ENCODE measurements at places on chromosomes 1 and 21.

DNA sequence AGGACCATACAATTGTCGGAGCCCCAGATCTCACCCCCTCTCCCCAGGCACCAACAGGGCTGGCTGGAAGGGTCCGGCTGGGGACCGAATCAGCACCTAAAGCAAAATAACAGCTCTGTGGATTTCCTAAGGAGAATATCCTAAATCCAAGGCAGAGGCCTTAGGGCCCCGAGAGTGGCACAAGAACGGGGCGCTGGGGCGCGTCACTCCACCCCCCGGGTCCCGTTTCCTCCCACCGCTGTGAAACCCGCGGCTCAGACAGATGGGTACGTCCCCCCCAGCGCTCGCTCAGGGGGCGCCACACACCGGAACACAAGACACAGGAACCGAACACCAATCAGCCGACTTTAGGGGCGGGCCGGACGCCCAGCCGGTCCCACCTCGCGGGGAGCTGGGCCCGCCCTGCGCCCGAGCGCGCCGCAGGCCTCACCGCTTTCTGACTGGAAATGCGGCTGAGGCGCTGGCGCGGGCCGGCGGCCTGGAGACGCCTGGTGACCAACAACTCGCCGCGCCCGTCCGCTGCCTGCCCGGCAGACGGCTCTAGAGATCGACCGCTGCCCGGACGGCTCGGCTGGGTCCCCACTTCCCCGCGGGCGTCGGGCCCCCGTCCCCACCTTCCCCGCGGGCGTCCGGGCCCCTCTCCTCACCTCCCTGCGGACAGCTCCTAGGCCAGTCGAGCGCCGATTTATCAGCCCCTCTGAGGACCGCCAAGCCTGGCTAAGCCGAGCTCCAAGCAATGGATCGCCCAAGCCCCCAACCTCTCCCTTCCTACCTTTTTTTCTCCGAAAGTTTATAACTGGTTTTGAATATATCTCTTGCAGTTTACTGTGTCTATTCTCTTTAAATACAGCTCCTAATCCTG, at the start of gene HFM1:
Gene HFM1, minus strand, starts transcription at position 687 of the 862 bp plus-strand sequence. CDS start 3,755 bp downstream, outside the sequence.
- peak; percentile 86 for DNase-seq

GRCh38 chr1:218946147-218946546, 227.5 kb upstream of the LYPLAL1 start:
- DNase-seq = no peak

DNA sequence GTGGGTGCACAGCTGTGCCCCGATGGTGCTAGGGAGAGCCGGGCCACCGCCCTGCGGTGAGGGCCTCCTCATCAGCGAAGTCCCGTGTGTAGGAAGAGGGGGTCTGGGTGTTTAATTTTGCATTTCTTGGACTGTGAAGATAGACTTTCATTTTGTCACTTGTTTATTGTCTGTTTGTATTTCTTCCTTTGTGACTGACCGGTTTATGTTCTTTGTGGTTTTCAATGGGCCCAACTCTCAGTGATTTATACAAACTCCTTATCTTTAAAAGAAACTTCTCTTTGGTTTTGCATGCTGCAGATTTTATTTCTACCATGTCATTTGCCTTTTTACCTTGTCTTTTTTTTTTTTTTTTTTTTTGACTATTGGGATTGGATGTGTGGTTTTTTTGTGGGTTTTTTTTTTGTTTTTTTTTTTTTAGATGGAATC, 65.1 kb downstream of the COL18A1 start:
- no peak for DNase-seq

DNA sequence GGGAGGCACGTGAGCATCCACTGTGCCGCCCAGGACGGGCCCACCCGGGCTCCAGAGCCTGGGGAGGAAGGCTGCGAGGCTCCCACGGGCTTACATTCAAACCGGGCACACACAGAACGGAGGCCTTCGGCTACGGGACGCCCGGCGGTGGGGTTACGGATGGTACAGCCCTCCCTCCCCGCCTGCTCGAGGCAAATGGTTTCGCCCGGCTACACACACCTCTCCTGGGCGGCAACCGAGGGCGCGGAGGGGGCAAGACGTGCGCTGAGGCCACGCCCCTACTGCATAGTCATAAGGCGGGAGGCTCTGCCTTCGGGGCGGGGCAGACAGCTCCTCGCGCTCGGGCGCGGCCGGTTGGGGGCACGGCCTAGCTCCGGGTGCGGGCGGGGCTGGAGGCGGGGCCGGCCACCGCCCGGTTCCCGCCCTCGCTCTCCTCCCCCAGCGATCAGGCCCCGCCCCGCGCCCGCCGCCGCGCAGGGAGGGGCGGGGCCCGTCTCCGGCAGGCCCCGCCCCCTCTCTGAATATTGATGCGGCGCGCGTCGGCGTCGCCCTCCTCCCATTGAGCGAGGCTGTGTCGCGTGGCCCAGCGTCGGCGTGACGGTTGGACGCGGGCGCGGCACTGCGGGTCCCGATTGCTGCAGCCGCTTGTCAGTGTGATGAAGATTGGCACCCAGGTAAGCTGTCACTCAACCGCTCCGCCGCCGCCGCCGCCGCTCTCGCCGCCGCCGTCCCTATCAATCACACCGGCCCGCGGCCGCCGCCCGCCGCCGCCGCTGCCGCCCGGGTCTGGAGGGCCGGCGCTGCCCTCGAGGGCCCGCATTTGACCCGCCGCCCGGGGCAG, at the start of gene PKNOX1:
Gene PKNOX1, plus strand, starts transcription at position 572 of the 841 bp plus-strand sequence. CDS start 29,820 bp downstream, outside the sequence.
- peak; percentile 98 for DNase-seq

DNA sequence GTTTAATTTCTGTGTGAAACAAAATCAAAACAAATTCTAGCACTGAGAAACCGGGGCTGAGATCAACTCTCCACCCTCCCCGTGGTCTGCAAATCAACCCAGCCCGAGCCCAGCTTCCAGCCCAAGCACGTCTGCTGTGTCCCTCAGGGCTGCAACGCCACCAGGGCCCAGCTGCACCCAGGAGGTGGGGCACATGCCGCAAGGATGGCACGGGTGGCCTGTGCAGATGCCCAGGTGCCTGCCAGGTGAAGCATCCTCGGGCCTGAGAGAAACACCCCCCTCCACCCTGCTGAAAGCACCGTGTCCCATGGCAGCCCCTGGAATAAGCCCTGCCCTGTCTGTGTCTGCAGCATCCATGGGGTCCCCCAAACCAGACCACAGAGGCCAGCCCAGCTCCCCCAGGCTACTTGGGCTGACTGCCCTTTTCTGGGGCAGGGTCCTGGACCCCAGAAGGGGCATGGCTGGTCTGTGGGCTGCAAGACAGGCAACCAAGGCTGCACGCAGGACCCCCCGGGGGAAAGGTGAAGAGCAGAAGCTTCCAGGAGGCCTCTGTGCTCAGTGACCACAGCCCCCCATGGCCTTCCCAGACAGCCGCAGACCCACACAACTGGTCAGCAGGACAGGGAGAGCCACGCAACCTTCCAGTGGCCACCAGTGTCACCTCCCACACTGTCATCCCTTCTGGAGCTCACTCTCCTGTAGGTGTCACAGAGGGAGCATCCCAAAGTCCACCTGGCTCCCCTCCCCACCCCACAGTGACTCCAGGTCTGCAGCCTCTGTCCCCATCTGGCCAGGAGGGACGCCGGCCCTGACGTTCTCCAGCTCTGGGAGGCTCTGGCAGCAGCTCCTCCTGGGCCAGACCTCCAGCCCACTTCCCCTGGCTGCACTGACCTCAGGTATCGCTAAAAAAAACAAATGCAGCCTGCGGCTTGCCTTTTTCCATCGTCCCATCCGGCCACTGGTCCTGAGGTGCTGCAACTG, 7.7 kb downstream of the WNT9A start:
- no peak for DNase-seq

DNA sequence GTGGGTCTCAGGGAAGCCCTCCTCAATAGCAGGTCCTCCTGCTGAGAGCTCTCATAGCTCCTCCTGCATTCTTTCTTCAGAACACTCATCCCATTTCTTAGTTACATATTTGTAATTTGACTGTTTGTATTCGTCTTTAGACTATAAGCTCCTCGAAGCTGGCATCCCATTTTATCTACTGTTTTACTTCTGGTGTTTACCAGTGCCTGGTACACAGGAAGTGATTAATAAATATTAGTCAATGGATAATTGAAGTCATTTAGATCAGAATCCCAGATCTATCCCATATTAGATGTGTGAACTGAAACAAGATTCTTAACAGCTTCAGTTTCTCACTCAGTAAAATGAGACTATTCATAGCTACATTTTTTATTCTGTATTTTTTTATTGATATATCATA, 88.7 kb downstream of the PLPP3 start:
- no peak for DNase-seq

- DNase-seq = no peak
Measured at GRCh38 chr1:235918465-235918864, 51.8 kb upstream of the LYST start.

GRCh38 chr1:8702850-8703810, 114.3 kb downstream of the RERE start:
- peak; percentile 92 for DNase-seq

GRCh38 chr1:51347398-51348146, 17.2 kb upstream of the TTC39A start:
- DNase-seq = no peak

GRCh38 chr1:116808200-116808847, 54.1 kb downstream of the CD2 start:
- no peak for DNase-seq

GRCh38 chr1:87980494-87980893, 651.8 kb downstream of the LMO4 start:
- DNase-seq = no peak

DNA sequence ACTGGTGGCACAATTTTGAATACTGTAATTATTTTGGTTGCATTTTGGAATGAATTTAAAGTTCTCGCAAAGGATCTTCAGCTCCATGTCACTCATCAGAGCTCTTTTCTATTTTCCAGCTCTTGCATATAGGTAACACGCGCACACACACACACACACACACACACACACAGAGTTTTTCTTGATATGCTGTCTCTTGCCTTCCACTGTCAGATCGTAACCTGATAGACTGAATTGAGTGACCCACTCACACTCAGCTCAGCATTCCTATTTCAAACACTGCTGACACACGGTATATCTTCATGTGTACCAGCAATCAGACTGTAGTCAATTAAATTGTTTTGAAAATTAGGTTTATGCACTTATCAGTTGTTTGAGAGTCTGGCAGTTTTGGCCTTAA, 214.1 kb downstream of the PBX1 start:
- no peak for DNase-seq

DNA sequence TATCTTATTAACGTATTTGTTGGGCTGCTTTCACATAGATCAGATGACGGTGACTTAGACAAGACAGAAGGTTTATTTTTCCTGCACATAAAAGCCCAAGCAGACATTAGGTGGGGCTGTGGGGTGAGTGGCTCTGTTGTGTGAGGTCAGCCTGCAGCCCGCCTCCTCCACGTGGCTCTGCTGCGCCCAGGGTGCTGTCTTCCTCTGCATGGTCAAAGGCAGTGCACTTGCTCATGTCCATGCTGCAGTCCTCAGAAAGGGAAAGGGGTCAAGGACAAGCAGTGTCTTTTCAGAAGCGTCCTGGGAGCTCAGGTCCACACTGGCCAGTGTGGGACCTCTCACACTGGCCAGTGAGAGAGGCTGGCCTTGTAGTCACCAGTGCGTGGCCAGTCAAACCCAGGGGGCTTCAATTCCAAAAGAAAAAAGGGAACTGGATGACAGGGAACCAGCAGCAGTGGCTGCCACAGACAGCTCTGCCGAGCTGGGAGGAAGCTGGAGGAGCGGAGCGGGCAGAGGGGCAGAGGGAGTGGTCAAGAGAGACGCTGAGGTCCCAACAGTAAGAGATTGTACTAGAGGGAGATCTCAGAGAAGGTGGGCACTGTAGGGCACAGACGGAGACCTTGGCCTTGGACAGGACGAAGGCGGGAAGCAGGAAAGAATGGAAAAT, 35.9 kb upstream of the SLC45A1 start:
- DNase-seq = no peak

DNA sequence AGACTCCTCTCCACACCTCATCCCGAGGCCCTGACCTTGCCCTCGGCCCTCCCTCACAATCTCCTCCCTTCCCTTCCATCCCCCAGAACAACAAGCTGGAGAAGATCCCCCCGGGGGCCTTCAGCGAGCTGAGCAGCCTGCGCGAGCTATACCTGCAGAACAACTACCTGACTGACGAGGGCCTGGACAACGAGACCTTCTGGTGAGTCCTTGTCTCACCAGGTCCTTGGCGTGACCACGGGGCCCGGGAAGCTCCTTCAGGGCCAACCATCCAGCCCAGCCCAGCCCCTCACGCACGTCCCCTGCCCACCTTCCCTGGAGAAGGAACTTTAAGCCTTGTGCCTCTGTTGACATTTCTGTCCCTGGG, 15.6 kb downstream of the PODN start:
- no peak for DNase-seq

- no peak for DNase-seq
Measured at GRCh38 chr1:10694274-10694632, 102.2 kb downstream of the CASZ1 start.

DNA sequence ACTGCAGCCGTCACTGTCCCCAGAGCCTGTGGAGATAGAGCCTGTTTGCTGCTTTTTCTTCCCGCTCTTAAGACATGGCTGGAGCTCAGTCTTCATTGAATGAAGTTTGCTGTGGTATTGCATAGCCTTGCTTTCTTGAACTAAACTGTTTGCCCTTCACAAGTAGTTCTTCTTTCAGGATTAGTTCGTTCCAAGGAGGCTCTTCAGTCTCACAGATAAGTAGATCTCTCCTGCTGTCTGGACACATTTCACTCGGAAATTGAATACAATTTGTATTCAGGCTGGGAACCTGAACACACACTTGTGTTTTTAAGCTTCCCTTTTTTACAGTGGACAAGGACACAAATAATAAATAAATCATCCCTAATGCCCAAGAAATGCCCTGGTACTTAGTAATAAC, 34.7 kb downstream of the IFNAR1 start:
- DNase-seq = no peak

- DNase-seq = no peak
Measured at GRCh38 chr21:14376854-14377253, 6.1 kb downstream of the HSPA13 start.

GRCh38 chr1:94958081-94958480, 31.2 kb upstream of the CNN3 start:
- no peak for DNase-seq

DNA sequence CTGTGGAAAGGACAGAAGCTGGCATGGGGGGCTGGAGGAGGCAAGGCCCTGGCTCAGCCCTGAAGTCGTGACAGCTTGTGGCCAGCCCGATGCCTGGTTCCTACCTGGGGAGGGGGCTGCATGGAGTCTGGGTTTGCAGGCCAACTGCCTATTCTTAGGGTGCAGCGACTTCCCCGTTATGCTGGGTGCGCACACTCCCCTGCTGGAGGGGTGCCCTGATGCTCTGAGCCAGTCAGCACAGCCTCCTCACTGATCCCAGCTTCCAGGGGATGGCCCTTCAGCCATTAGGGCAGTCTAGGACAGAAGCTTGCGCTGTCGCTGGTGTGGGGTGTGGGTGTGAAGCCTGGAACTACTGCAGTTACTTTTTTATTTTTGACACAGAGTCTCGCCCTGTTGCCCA, 30.0 kb upstream of the SLC19A1 start:
- no peak for DNase-seq

DNA sequence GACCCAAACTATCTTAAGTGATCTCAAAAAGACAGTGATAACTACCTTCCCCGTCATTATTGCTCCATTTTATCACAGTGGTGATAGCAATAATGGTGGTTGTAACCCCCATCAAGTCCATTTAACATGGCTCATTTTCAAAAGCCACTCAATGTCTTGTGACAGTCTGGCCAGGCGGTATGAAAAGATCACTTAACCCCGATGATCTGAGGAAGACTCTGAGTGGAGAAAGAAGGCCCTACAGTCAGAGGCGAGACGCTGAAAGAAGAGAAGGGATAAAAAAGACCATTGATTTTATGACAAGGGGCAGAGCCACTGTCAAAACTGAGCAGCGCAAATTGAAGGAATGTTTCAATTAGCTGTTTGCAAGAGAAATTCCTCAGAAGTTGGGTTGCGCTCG, 417.2 kb upstream of the PBX1 start:
- no peak for DNase-seq

- DNase-seq = no peak
Measured at GRCh38 chr1:111179968-111180533, 20.4 kb downstream of the DENND2D start.

- DNase-seq = no peak
Measured at GRCh38 chr1:114033961-114034360, 54.7 kb downstream of the OLFML3 start.
